Fibroblast of the aortic adventitia (primary cell): ENCODE measurements at places on chromosomes 5 and 9.

DNA sequence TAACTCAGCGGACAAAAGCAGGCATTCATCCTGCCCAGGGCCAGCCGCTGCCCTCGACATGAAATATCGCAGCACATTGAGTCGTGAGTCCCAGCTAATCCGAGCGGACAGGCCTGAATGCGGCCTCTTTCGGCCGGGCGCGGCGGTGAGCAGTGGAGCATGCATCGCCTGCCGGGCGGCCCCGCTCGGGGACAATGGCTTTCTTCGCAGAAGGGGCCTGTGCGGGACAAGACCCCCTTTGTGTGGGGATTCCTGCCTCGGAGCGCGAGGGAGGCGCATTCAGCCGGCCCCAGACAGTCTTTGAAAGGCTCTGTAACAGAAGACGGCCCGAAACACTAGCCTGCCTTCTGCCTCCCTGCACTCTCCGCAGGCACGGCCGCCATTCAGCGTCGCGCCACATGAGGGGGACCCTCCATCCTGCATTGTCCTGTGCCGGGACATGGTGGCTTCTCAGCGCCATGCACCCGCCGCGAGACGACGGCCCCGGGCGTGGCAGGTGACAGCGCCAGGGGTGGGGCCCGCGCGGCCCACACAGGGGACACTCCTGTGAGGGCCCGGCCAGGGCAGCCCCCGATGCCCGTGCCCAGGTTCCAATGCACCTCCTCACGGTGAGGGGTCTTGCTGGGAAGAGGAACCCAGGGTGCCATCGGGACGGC is 52.0 kb downstream of the EXD3 start:
- no peak for DNase-seq

DNA sequence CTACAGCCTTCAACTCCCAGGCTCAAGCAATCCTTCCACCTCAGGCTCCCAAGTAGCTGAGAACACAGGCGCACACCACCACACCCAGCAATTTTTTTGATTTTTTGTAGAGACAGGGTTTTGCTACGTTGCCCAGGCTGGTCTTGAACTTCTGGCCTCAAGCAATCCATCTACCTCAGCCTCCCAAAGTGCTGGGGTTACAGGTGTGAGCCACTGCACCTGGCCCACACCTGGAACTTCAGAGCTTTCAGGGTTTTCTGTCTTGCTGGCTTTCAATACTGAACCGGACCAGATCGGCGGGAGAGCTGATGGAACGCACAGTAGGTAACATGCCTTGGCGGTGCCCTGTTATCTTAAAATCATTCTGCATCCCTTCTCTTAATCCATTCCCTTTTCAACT is 30.8 kb downstream of the IPPK start:
- no peak for DNase-seq

DNA sequence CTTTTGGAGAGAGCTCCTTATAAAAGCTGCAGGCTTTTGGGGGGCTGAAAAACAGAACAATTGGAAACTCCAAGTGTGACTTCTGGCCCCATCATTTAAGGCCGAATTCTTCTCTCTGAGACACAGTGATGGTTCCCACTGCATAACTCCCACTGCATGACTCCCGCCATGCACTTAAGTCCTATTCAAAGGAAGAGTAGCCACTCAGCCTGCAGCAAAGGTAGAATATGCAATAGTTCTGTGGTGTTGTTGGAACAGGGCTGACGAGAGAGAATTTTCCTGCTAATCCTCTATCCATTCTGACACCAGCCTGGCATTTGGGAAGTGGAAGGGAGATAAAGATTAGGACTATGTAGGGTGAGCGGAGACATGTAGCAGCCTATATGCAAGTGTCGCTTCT is 185.6 kb upstream of the ZNF462 start:
- no peak for DNase-seq

DNA sequence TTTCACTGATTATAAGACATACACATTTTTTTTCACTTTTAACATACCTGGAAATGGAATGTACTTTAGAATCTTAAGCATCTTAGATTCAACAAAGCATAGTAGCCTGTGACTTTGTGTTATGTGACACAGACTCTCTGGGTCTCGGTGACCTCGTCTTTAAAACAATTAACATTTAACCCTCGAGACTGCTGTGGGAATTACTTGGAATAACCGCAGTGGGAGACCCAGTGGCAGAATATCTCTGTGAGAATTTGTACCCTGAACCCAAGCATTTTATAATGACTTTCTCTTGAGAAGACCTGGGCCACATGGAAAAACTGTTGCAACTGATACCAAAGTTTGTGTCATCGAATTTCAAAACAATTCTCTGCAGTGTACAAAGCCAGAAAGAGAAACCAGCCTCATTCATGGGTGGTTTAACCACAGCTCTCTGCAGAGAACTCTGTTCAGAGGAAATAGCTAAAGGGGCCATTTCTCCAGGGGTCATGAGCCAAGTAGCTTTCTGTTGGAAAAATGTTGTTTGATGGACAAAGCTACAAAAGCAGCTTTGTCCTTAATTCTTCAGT is 10.0 kb upstream of the RETREG1 start:
- no peak for DNase-seq

DNA sequence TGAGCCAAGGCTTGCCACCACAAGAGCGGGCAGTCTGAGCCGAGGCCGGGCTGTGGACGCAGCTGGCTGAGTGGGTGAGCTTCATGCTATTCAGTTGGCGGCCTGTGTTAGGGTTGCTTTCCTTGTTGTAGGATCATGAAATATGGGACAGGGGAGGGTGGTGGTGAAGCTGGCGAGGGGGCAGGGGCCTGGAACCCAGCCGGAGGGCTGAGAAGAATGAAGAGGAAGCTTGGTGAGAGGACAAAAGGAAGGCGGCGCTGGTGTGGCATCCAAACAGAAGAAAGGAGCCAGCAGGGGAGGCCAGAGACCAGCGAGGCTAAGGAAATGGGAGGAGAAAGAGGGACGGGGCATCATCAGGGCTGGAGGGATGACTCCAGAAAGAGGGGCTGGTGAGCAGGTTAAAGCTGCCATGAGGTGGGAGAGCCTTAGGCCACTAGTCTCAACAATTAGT is 18.3 kb downstream of the RALGPS1 start:
- no peak for DNase-seq

GRCh38 chr9:7212101-7212500 is 454.3 kb downstream of the KDM4C start:
- no peak for DNase-seq

DNA sequence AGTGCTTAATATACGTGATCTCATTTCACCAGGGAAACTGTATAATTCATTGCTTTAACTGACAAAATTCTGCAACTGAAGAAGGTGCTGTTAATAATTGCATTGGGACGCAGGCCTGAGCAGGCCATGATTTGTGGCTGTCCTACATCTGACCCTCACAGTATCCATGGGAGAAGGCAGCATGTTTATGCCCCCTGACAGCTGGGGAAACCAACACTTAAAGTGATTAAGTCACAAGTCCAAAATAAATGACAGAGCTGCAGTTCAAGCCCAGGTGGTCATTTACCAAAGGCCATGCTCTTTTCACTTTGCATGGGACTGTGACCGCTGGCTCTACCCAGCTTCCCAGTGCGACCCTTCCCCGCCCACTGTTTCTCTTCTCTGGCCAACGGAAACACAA is 30.5 kb upstream of the KCNMB1 start:
- DNase-seq: no peak

- no peak for DNase-seq
Observed at GRCh38 chr9:106964329-106964728, 101.4 kb downstream of the ZNF462 start.

- peak; percentile 9 for DNase-seq
Observed at GRCh38 chr5:157918811-157919742, 60.1 kb upstream of the CLINT1 start.

- peak; percentile 82 for DNase-seq
Observed at GRCh38 chr5:17113174-17113958, 104.1 kb upstream of the BASP1 start.

DNA sequence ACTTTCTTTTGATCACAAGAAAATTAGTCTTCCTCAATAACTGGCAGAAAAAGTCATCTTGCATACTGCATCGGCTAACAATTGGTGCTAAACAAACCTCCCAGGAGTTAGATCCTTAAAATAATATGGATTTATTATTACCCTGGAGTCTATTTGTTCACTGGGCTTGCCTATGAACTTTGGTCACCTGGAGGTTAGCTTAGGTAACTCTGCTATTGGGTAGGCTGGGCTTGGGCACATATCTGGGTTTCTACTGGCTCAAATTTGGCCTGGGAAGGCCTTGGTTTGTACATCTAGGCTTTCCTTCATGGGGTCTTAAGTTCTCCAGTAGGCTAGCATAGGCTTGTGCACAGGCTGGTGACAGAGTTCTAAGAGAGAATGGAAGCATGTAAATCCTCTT is 279.9 kb downstream of the RASEF start:
- no peak for DNase-seq

- DNase-seq: no peak
Observed at GRCh38 chr5:167665841-167666375, 625.5 kb upstream of the WWC1 start.

DNA sequence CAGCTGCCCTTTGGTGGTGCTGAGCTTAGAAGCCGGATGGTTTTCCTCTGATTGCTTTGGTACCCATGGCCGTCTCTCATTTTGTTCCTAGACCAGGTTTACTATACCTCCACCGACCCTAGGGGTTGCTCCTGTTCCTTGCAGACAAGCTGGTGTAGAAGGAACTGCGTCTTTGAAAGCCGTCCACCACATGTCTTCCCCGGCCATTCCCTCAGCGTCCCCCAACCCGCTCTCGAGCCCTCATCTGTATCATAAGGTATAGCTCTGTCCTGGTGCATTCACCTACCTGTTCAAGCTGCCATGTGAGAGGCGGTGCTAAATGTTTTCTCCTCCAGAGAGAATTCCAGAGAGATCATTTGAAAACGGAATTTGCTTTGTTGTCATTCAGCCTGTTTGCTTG is 39.5 kb downstream of the TENT4A start:
- DNase-seq: no peak

DNA sequence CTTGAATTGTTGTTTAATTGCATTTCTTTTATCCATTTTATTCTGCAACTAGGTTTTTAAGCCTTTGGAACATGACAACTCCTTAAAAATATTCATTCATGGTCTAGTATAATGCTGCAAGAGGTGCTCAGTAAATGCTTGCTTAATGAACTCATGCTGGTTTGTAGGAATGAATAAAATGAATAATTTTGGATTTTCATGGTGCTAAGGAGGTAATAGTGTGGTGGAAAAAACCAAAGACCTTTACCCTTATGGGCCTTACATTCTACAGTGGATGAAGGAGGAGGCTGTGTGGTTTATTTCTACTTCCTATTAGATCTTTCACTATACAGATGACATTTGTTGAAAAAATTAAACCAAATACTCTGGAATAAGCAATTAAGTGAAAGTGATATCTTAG is 43.4 kb downstream of the LRRTM2 start:
- no peak for DNase-seq
